ENCODE measurements at places on chromosomes 3 and 15.

- no peak for DNase-seq
Observed at GRCh38 chr3:35187908-35188307, 451.4 kb upstream of the ARPP21 start.

GRCh38 chr3:47441796-47442551 is 33.8 kb downstream of the SCAP start:
- no peak for DNase-seq

GRCh38 chr15:74045184-74045583 is 37.2 kb downstream of the GOLGA6A start:
- no peak for DNase-seq

GRCh38 chr3:125213946-125214542 is 1.5 kb upstream of the SLC12A8 start:
- DNase-seq, result no peak

All from activated CD4-positive, alpha-beta T cell treated with anti-CD3 and anti-CD28 coated beads, Interleukin-2, amount 50 U/mL, for 4 hours (primary cell).